ENCODE measurements at places on chromosomes 1 and 21. TPM values are rescaled to one million over a fixed set of nuclear protein-coding genes. Genes with fewer than 3 reads are reported as not detected.

The HSD11B1 gene
- total RNA-seq = 4.1 TPM

The GJA5 gene
- total RNA-seq = 69.8 TPM

The MXRA8 gene
- total RNA-seq = 20.2 TPM

The LIN28A gene
- total RNA-seq = not detected

The ELF3 gene
- total RNA-seq = 0.60 TPM

The S100A7 gene
- not detected for total RNA-seq

The NR1I3 gene
- total RNA-seq = not detected

The USH2A gene
- 3.6 TPM for total RNA-seq

The PCSK9 gene
- not detected for total RNA-seq

The FBLIM1 gene
- total RNA-seq = 89.1 TPM

The PADI3 gene
- total RNA-seq = not detected

The LRRC8B gene
- 3.6 TPM for total RNA-seq

The COL9A2 gene
- total RNA-seq = 0.27 TPM

The ZNF683 gene
- not detected for total RNA-seq

The NCF2 gene
- 4.5 TPM for total RNA-seq

The MPZL1 gene
- 28.9 TPM for total RNA-seq

The PEF1 gene
- total RNA-seq = 36.4 TPM

The FABP3 gene
- 4,737 TPM for total RNA-seq

The TRAF3IP3 gene
- total RNA-seq = 1.2 TPM

The CELF3 gene
- total RNA-seq = not detected

The TCP10L gene
- 3.0 TPM for total RNA-seq

The IVNS1ABP gene
- 70.3 TPM for total RNA-seq

The FCMR gene
- 3.3 TPM for total RNA-seq

The NBL1 gene
- total RNA-seq = 30.0 TPM

The RHOU gene
- total RNA-seq = 5.1 TPM

The MACF1 gene
- 181 TPM for total RNA-seq

The PGBD5 gene
- 10.6 TPM for total RNA-seq

The NOS1AP gene
- 6.2 TPM for total RNA-seq

The SPSB1 gene
- total RNA-seq = 17.6 TPM

The TCHH gene
- not detected for total RNA-seq

The TCHHL1 gene
- total RNA-seq = not detected

The F5 gene
- 14.7 TPM for total RNA-seq

The CGN gene
- 0.52 TPM for total RNA-seq

The ODR4 gene
- total RNA-seq = 10.9 TPM

The NPR1 gene
- 10.4 TPM for total RNA-seq

The CNR2 gene
- not detected for total RNA-seq

The CELA3B gene
- total RNA-seq = not detected

The GNG5 gene
- 170 TPM for total RNA-seq

The ANKRD35 gene
- total RNA-seq = 0.77 TPM

The RNF186 gene
- total RNA-seq = not detected

The GJA9 gene
- not detected for total RNA-seq

The FYB2 gene
- 5.7 TPM for total RNA-seq

The SELP gene
- 10.9 TPM for total RNA-seq

The ARHGEF11 gene
- 29.1 TPM for total RNA-seq

The TRIM46 gene
- total RNA-seq = 0.11 TPM

Measured in left ventricle myocardium inferior (tissue), 1 donor.